ENCODE measurements at places on chromosomes 5 and 9.

- DNase-seq, result no peak
These were observed 273.7 kb downstream of the SYK start for GRCh38 chr9:91075279-91075678.

- no peak for DNase-seq
These were observed 28.1 kb upstream of the OBP2B start for GRCh38 chr9:133237035-133237731.

- DNase-seq, result no peak
These were observed 19.9 kb upstream of the LPAR1 start for GRCh38 chr9:111058166-111058565.

- DNase-seq, result no peak
These were observed 108.0 kb upstream of the TARS1 start for GRCh38 chr5:33332804-33333203.

GRCh38 chr9:8880060-8880459, 1080.5 kb upstream of the DMAC1 start:
- DNase-seq, result no peak

DNA sequence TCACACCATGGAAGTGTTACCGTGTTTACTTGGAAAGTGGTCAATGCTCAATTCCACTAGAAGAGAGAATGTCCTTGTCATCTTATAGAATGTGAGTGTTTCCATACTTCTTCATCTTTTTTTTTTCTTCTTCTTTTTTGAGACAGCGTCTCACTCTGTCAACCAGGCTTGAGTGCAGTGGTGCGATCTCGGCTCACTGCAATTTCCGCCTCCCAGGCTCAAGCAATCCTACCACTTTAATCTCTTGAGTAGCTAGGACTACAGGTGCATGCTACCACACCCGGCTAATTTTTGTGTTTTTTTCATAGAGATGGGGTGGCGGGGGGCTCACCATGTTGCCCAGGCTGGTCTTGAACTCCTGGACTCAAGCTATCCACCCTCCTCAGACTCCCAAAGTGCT, 137.3 kb upstream of the PCA3 start:
- no peak for DNase-seq

- DNase-seq, result no peak
These were observed 65.3 kb upstream of the PPP1R26 start for GRCh38 chr9:135414293-135414692.

- DNase-seq, result peak; percentile 18
These were observed 148.0 kb downstream of the RORB start for GRCh38 chr9:74645007-74645639.

DNA sequence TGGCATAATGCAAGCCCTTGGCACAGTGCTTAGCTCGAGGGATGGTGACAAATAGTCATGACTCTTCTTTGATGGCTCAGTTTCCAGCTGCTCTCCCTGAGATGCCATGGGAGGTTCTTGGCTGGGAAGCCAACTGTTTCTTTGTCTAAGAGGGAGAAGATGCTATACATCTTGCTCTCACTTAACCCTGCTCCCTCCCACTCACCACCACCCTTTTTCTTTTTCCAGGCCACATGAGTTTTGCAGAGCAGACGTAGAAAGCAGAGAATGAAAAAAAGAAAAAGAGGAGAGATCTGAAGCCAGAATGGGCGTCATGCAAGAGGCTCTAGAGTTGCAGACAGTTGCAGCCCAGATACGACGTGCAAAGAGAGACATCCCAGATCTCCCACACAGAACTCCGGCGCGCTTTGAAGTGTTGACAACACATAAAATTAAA, 160.5 kb downstream of the FGF18 start:
- no peak for DNase-seq

- DNase-seq, result no peak
These were observed 11.1 kb downstream of the TRIM14 start for GRCh38 chr9:98107926-98108325.

- DNase-seq, result no peak
These were observed 131.0 kb upstream of the VCAN start for GRCh38 chr5:83340511-83340918.

DNA sequence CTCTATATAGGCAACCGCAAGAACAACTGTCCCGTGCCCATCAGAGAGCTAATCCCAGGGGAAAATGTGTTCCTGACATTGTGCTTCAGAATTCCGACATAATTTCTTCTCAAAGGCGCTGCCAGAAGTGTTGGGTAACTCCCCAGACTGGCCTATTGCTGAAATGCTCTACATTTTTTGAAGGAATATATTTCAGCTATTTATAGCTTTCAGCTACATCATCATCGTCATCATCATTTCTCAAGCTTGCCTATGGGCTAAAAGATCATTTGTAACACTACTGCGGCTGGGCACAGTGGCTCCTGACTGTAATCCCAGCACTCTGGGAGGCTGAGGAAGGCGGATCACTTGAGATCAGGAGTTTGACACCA, 49.7 kb downstream of the MYO10 start:
- no peak for DNase-seq

- DNase-seq, result peak; percentile 4
These were observed 92.2 kb upstream of the MOCS2 start for GRCh38 chr5:53201746-53202145.

GRCh38 chr5:88214655-88215054, 54.0 kb downstream of the TMEM161B start:
- DNase-seq, result no peak

- DNase-seq, result no peak
These were observed 134.5 kb downstream of the MED10 start for GRCh38 chr5:6243706-6244338.

DNA sequence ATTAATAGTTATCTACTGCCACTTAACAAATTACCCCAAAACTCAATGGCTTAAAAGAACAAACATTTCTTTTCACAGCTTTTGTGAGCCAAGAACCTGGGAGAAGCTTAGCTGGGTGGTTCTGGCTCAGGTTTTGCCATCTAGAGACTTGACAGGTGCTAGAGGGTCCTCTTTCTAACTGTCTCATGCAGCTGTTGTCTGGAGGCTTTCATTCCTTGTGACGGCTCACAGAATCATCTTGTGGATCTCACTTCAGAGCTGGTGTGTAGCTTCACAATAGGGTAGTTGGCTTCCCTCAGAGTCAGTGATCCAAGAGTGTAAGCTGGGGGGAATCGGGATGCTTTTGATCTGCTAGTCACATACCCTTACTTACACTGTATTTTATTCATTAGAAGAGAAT, 81.2 kb upstream of the APC start:
- no peak for DNase-seq
